ENCODE measurements at places on chromosomes 4 and X. TPM values are rescaled to one million over a fixed set of nuclear protein-coding genes. Genes with fewer than 3 reads are reported as not detected.

Gene RAB9B
- total RNA-seq: 0.49 TPM

- no peak for DNase-seq
These were observed 83.3 kb downstream of the SLC7A11 start for GRCh38 chr4:138158746-138159297.

GRCh38 chrX:78333521-78333920 is 6.1 kb upstream of the CYSLTR1 start:
- no peak for DNase-seq

DNA sequence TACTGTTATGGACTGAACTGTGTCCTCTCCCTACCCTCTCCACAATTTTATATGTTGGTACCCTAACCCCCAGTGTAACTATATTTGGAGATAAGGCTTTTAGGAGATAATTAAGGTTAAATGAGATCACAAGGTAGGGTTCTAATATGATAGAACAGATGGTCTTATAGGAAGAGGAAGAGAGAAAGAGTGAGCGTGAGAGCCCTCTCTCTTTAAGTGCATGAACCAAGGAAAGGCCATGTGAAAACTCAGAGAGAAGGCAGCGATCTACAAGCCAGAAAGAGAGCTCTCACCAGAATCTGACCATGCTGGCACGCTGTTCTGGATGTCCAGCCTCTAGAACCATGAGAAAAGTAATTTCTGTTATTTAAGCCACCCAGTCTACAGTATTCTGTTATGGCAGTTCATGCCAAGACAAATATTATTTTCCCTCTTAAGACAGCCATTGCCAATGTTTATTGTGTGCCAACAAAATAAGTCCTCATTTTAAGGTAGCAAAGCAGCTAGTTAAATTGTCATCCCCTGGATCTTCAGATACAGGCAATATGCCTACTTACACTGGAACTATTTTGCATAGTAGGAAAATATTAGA is 336.2 kb downstream of the MID1IP1 start:
- DNase-seq: no peak

DNA sequence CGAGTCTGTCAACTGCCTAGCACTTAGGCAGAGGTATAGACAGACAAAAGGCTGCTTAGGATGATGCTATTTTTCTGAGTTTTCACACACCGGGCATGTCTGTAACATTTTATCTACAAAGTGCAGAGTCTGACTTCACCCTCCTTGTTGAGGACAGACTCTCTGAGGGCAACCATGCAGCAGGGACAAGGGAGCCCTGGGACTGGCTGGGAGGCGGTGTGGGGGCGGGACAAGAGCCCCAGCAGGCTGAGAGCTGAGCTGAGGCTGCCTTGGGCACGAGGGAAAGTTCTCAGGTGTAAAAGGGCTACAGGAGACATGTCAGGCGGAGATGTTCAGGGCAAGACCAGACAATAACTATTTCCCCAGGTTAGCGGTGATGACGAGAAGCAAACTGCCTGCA is 81.6 kb downstream of the GATB start:
- no peak for DNase-seq

DNA sequence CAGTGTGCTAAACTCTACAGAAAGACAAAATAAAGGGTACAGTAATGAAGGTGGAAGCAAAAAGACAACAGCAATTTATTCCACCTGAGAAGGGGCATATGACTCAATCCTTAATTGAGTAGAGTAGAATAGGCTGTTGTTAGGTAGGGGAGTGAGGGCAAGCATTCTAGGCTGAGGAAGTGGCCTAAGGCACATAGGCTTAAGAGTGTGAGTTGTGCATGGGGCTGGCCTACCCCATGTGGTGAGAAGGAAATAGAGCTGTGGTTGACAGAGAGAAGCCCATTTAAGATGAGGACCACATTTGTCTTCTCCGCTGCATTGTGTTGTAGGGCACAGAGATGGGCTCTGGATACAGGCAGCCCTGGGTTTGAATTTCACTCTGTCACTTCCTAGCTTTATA is 3.4 kb upstream of the ZCCHC18 start:
- no peak for DNase-seq

Gene TCEAL3
- 9.1 TPM for total RNA-seq

Gene USP27X
- total RNA-seq: 5.7 TPM

DNA sequence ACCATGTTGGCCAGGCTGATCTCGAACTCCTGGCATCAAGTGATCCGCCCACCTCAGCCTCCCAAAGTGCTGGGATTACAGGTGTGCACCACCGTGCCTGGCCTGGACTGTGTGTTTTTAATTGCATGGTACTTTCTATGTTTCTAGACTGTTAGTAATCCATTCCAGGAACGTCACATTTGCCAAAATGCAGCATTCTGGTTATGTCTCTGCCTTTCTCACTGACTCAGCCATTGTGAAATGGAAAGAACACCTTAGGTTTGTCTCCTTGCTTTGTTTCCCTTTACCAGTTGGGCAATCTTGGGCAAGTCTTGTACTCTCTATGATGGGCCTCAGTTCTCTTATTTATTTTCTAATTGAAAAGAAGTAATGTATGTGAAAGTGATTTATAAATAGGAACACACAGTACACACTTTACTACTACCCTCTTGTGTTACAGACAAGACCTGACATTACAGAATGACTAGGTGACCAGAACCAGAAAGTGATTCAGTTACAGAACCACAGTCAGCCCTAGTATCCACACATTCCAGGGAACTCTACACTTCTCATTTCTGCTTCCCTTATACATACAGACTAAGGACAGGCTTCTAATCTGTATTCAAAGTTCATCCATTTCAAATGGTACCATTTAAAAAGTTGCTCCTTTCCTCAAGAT is 187.1 kb downstream of the MGST2 start:
- no peak for DNase-seq

Gene MTTP
- not detected for total RNA-seq

DNA sequence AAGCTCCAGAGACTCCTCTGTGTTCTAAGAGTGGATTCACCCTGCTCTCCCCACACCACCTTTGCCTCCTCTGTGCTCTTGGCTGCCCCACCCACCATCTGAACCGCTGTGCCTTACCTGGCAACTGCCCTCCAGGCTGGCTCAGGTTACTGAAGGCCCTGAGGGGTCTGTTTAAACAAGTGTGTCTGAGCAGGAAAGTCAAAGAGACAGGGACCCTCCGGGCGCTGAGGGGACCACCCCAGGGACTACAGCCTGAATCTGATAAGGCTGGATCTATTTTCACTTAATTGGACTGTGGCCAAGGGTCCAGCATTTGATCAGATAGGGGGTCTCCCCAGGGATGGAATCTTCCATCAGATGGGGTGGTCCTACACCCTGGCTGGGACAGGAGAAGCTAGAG is 10.4 kb upstream of the MSX1 start:
- DNase-seq: no peak

DNA sequence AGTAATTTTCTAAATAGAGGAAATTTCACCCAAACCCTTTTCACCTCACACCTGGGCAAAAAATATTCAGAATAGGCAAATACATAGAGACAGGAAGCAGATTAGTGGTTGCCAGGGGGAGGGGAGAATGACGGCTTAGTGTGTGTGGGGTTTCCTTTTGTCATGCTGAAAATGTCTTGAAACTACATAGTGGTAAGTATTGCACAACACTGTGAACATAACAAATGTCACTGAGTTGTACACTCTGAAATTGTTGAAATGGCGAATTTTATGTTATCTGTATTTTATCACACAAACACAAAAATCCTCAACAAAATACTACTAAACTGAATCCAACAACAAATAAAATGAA is 60.7 kb upstream of the PLAC1 start:
- DNase-seq: peak; percentile 15

DNA sequence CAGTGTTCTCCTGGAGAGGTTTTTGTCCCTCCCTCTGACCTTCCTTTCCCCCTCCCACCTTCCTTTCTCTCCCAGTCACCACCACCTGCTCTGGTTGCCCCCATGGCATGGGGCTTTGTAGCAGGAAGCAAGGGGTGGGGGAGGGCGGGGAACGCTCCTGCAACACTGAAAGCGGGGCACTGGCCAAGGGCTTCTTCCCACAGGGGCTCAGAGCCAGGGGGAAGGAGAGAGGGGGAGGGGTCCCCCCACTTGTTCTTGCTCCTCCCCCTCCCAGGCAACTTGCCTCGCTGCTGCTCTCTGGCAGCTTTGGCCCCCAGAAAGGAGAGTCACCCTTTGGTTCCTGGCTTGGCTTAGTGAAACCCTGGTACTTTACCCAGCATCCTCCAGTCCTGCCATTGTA is 48.4 kb downstream of the BCORL1 start:
- no peak for DNase-seq

- DNase-seq: no peak
These were observed 108.6 kb downstream of the ARHGAP6 start for GRCh38 chrX:11557120-11557519.

DNA sequence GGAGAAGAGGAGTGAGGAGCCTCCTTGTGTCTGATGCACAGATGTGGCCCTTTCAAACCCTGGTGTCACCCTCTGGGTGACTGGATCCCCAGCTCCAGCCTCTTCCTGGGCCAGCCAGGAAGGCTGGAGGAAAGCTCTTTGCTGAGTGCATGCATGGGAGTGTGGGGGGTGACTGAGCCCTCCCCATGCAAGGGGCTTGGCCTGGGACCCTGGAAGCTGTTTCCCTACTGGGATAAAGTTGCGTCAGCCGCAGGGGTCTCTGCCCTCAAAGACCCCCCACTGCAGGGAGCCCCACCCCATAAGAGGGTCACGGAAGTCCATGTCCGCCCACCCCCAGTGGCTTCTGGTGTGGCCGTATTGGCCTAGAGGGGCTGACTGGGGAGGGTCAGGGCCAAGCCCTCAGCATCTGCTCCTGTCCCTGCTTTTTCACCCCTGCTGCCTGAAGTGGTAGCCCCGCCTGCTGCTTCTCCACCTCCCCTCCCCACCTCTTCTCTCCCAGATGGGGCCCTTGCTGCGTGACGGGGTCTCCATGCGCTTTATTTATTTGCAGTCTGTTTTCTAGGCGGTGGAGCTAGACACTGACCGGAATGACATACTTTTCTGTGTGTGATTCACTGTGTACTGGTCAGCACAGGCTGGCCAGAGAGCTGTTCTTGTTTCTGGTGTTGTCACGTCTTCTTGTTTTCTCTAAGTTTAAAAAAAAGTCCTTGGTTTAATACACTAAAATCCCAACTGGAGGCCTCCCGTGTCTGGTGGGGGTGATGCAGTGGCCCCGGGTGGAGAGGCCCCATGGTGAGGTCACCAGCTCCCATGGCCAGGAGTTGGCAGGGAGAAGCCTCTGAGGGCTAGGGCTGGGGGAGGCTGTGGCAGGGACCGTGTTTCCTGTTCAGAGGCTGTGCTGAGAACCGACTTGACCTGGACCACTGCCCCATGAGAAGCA is 3.6 kb downstream of the SMIM10L2A start:
- DNase-seq: no peak

- DNase-seq: no peak
These were observed 35.7 kb upstream of the EGFL6 start for GRCh38 chrX:13533726-13534125.

DNA sequence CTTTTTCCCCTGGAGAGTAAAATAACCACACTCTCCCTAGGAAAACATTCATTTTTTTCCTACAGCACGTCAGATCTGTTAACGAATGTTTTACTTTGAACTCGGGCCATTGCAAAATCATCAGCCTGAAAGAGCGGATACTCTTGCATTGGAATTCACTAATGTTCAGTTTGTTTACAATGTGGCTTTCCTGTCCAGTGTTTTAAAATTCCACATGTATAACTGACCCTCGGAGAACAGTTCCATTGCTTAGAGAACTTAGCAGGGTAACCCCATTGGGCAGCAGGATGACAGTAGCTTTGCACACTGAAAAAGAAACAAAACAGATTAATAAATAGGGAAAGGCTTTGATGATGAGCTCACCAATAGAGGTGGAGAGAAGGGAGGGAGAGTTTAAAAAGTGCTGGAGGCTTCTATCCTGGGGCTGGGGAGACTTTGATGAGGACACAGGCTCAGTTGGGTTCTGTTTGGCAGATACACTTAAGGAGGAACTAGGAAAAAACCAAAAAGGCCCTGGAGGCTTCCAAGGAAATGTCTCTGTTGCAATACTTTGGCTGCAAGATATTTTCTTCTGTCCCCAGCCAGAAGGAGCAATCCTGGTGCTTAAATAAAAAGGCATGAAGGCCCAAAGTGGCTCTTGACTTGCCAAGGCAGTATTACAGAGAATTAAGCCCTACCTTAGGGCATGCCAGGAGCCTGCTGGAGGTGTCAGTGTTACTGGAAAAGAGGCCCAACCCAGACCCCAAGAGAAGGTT is 143.1 kb downstream of the ARSF start:
- no peak for DNase-seq

DNA sequence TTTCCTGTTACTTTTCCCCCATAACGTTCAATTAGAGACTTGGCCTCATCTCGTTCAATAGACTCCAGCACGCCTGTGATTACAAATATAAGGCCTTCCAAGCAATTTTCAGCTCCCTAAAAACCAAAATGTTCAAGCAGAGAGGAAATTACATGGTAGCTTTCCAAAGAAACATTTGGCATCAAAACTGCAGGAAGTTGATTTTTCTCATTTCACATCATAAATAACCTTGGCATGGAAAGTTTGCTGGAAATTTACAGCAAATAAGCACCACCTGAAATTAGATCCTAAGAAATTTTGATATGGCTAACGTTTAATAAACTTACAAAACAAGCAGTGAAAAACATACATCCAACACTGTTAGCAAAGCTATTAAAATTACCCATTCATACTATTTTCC is 53.3 kb downstream of the RFC1 start:
- DNase-seq: no peak

DNA sequence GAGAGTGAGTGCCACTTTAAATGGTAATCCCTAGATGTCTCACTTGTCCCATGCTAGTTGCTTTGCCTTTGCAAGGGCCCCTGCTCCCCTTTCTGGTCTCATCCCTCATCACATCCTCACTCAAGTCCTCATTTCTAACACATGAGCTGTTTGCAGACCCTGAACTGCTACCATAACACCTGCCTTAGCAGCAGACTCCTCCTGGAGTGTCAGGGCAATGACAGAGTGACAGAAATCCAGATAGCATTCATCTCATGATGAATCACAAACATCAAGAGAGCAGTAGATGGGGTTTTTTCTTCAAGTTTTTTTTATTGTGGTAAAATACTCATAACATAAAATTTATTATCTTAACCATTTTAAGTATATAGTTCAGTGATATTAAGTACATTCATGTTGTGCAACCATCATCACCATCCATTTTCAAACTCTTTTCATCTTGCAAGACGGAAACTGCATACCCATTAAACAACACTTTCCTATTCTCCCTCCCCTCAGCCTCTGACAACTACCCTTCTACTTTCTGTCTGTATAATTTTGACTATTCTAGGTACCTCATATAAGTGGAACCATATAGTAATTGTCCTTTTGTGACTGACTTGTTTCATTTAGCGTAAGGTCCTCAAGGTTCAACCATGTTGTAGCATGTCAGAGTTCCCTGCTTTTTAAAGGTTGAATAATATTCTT is 133.2 kb upstream of the RPS6KA3 start:
- DNase-seq: no peak

GRCh38 chr4:155489271-155489670 is 112.5 kb upstream of the MAP9 start:
- DNase-seq: no peak

DNA sequence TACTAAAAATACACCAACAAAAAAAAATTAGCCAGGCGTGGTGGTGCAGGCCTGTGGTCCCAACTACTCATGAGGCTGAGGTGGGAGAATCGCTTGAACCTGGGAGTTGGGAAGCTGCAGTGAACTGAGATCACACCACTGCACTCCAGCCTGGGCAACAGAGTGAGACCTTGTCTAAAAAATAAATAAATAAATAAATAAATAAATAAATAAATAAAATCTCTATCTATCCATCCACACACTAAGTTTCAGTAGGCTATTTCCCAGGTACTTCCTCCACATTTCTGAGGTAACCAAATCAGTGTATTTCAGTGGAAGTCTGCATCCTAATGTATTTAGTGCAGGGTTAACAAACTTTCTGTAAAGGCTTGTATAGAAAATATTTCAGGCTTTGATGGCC is 10.9 kb downstream of the ABRAXAS1 start:
- DNase-seq: no peak

Gene GPR143
- not detected for total RNA-seq
